ENCODE measurements at places on chromosomes 12 and 14.

- DNase-seq = peak; percentile 95
These were observed 14.2 kb downstream of the VRTN start for GRCh38 chr14:74362361-74362915.

GRCh38 chr14:93329965-93330608 lies 2.7 kb downstream of the BTBD7 start:
- DNase-seq = no peak

DNA sequence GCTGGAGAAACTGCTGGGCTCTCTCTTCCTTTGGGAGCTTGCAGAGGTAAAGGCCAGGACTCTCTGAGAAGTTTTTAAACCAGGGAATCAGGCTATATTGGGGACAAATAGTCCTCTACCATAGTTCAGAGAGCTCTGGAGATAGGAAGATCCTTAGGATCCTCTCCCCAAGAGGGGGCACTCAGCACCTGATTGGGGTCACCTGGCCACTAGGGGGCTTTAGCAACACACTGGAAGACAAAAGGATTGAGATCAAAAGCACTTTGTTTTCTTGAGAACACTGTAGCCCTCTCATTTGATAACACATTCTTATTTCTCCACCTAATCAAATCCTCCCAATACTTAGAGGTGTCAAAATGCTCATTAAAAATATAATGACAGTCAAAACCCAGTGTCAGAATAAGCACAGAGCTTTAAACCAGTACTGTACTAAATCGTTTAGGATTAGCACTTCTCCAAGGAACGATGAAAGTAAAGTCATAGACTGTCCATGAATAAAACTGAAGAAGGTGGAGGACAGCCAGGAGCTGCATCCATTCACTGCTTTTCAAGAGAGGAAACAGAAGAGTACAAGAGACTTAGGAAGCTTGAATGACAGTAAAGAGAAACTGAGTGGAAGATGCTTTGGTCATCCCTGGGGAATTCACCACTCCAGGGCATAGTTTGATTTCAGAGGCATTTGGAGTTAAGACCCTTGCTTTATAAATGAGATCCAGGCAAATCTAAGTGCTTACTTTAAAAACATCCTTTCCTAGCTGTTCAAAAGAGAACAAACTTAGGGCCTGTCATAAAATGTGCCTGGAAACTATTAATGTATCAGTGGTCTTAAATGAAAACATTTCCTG lies 26.5 kb downstream of the BMP4 start:
- DNase-seq = no peak

GRCh38 chr14:24310265-24310645 lies 315 bp downstream of the LTB4R2 start:
- DNase-seq = no peak

DNA sequence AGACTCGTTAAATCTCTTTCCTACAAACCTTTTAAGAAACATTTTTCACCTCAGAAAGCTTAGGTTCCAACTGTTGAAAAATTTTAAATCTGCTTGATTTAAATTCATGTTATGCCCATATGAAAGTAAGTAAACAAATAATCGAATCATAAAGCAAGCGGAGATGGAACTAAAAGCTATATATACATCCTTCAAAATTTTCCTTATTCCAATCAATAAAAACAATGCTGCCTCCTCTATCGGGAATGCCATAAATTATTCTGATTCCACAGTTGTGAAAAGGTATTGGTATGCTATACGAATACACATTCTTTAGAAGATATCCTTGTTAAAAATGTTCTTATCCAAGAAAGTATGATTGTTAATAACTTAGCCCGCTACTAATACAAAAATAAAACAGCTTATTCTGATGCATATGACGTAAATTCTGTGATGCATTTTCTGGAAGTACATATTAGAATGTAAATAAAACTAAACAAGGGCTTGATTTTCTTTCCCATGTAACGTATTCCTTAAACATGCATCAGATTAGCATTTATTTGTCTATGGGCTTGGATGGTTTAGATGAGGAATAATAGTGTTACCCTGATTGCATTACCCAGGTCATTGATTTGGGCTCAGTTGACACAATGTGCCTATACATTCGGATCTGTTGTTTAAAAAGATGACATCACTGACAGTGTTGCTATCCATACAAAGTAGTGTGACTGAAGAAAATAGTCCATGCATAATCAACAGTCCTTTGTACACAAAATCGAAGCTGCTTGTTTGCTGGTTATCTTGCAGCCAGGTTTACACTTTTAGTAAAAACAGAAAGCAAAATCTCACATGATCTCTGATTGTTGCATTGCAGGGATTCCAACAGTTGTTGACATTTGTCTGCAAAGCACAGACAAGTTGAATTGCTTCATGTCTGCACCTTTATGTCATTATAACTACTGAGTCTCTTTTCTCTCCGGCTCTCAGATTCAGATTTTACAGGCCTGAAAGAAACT lies 656 bp upstream of the DTD2 start:
- DNase-seq = no peak
